ENCODE measurements at places on chromosomes 2 and 18. TPM values are rescaled to one million over a fixed set of nuclear protein-coding genes. Genes with fewer than 3 reads are reported as not detected.
A peak's percentile ranks its signal among the peaks of the same experiment; 100 is the strongest.

- H3K27me3 ChIP-seq = no peaks in the 10 kb centered on the region
- H3K4me3 ChIP-seq = no peak overlapping the region
- no peak for DNase-seq
- H3K4me1 ChIP-seq = peaks cover 28% of the 10 kb centered on the region
- H3K27ac ChIP-seq = no peak overlapping the region
These were observed 30.2 kb downstream of the ITSN2 start for GRCh38 chr2:24330161-24330560.

DNA sequence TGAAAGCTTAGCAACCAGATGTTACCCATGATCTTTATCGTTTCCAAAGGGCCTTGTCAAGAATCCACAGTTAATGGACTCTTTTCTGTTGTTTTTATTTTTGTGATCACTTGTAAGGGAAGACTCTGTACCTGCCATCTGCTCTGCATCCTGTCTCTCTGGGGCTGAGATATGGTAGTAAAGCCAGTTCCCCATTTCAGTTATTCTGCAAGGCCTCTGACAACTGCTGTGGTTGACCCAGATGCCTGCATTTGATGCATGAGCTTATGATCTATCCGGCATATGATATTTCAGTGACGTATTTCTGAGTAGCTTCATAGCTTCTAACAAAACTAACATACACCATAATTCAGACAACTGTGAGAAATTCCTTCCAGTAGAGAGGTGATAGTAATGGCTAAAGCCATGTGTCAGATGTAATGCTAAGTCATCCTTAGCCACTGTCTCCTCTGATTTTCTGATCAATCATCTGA is 105.1 kb downstream of the TPO start:
- H3K36me3 ChIP-seq = no peaks in the 10 kb centered on the region
- no peak overlapping the region for H3K4me3 ChIP-seq
- H3K4me1 ChIP-seq = peaks cover 9% of the 10 kb centered on the region
- H3K27me3 ChIP-seq = no peaks in the 10 kb centered on the region
- DNase-seq = no peak
- H3K27ac ChIP-seq = peak overlapping the region; percentile 4

GRCh38 chr2:63651861-63652651 is 63.3 kb downstream of the MDH1 start:
- no peaks in the 10 kb centered on the region for H3K4me1 ChIP-seq
- no peak overlapping the region for H3K4me3 ChIP-seq
- DNase-seq = no peak
- H3K36me3 ChIP-seq = no peaks in the 10 kb centered on the region

DNA sequence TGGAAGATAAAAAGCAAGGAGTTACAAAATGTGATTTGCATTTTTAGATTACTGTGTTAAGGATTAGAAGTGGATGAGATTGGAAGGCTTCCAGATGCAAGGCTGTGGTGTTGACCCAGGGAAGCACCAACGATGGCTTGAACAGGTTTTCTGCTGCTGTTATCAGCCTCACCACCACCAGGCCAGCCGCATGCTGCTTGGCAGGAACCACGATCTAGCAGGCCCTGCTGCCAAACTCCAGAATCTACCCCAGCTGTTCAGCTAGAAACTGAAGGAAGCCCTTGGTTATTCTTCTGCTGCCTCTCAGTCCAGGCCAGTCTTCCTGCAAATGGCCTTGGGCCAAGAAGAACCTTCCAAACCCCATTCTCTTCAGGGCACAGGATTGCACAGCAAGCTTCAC is 133.9 kb downstream of the MTCL1 start:
- H3K4me1 ChIP-seq = peaks cover 20% of the 10 kb centered on the region
- no peak overlapping the region for H3K4me3 ChIP-seq
- no peak overlapping the region for H3K27ac ChIP-seq
- H3K36me3 ChIP-seq = no peaks in the 10 kb centered on the region

GRCh38 chr18:48843162-48843561 is 107.6 kb downstream of the SMAD7 start:
- no peaks in the 10 kb centered on the region for H3K36me3 ChIP-seq
- H3K4me1 ChIP-seq = peaks cover 73% of the 10 kb centered on the region
- no peaks in the 10 kb centered on the region for H3K27me3 ChIP-seq
- no peak overlapping the region for H3K4me3 ChIP-seq
- no peak for DNase-seq
- H3K27ac ChIP-seq = peak overlapping the region; percentile 90

DNA sequence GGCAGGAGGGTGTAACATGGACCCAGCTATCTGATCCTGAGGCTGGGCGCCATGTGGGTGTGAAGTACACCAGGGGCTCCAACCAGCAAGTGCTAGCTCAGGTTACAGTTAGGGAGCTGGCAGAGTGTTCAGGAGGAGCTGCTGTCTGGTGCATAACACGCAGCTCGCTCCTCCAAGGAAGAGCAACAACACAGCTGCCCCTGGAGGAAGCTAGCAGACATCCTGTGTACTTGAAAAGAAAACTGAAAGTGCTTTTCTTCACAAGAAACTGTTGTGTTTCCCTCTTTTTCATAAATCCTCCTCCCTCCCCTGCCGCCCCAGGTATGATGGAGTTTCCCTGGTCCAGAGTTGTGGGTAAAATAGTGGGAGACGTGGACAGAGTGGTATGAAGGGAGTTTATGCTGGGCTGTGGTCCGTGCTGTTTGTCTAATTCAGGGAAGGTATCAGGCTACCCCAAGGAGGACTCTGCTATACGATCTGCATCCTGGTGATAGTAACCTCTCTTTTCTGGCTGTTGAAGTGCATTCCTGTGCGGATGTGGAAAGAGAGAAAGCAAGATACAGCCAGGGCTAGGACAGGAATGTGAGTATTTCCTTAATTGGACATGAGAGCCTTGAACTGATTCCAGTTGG is 6.1 kb upstream of the LBH start:
- no peaks in the 10 kb centered on the region for H3K36me3 ChIP-seq
- H3K4me3 ChIP-seq = peak overlapping the region; percentile 49
- DNase-seq = peak; percentile 35
- H3K27me3 ChIP-seq = no peaks in the 10 kb centered on the region
- peak overlapping the region; percentile 91 for H3K27ac ChIP-seq

- no peak overlapping the region for H3K27ac ChIP-seq
- no peaks in the 10 kb centered on the region for H3K27me3 ChIP-seq
- H3K4me3 ChIP-seq = no peak overlapping the region
- H3K4me1 ChIP-seq = no peaks in the 10 kb centered on the region
These were observed 20.3 kb upstream of the NPAS2 start for GRCh38 chr2:100799686-100800085.

- H3K27me3 ChIP-seq = no peaks in the 10 kb centered on the region
- H3K4me1 ChIP-seq = peaks cover under 1% of the 10 kb centered on the region
- no peak for DNase-seq
- no peaks in the 10 kb centered on the region for H3K36me3 ChIP-seq
- H3K27ac ChIP-seq = no peak overlapping the region
- H3K4me3 ChIP-seq = no peak overlapping the region
These were observed 21.8 kb upstream of the GLS start for GRCh38 chr2:190858817-190859216.

- H3K27me3 ChIP-seq = no peaks in the 10 kb centered on the region
- H3K4me3 ChIP-seq = no peak overlapping the region
- H3K36me3 ChIP-seq = no peaks in the 10 kb centered on the region
- H3K27ac ChIP-seq = no peak overlapping the region
- no peaks in the 10 kb centered on the region for H3K4me1 ChIP-seq
These were observed 116.8 kb upstream of the NFATC1 start for GRCh38 chr18:79278896-79279295.

- no peaks in the 10 kb centered on the region for H3K4me1 ChIP-seq
- DNase-seq = peak; percentile 63
- no peak overlapping the region for H3K27ac ChIP-seq
- no peaks in the 10 kb centered on the region for H3K27me3 ChIP-seq
- H3K4me3 ChIP-seq = no peak overlapping the region
- no peaks in the 10 kb centered on the region for H3K36me3 ChIP-seq
These were observed 111.4 kb downstream of the FTCDNL1 start for GRCh38 chr2:199739413-199740110.

Gene DOK6
- 5.8 TPM for total RNA-seq

Gene RAB10
- total RNA-seq = 94.2 TPM

Gene RGPD8
- total RNA-seq = 8.2 TPM

Gene GAREM1
- total RNA-seq = 26.1 TPM
